GM23248 (cell line): ENCODE measurements at places on chromosomes 13 and 19.
A peak's percentile ranks its signal among the peaks of the same experiment; 100 is the strongest.

- no peak for DNase-seq
These were observed 2.9 kb upstream of the GPR18 start for GRCh38 chr13:99261059-99261458.

DNA sequence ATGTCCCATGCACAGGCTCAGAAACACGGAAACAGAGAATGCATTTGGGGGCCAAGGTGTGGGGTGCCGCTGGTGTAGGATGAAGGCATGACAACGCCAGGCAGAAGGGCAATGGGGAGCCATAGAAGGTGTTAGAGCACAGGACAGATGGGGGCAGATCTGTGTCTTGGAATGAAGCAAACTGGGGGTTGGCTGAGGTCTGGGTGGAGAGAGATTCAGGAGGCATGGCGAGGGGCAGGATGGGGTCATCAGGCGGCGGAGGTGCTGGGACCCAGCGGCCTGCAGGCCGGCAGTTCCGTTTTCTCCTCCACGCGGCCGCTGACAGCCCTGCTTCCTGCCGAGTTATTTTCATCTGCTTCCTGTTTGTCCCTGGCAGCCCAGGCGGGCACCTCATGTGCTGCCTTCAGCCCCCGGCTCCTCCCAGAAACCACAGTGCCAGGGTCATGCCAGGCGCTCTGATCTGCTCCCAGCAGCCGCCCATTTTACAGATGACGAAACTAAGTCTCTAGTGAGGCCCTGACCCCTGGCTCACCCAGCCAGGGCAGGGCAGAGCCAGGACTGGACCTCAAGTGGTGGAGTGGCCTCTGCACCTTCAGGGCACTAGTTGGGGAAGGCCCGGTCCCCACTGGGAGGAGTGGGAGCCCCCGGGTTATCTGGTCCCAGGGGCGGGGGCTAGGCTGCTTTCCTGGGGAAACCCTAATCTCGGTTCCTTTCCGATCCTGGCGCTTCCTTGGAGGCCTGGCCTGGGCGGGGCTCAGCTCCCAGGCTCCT, 2.2 kb downstream of the ARHGAP45 start:
- DNase-seq, result no peak

- no peak for DNase-seq
These were observed 641.6 kb upstream of the PCDH20 start for GRCh38 chr13:62057286-62057685.

- peak; percentile 59 for DNase-seq
These were observed 4.6 kb downstream of the KLF12 start for GRCh38 chr13:74129500-74130191.

- DNase-seq, result peak; percentile 89
These were observed at the start of gene MAP3K10 for GRCh38 chr19:40190891-40191835. Gene MAP3K10, plus strand, starts transcription at chr19:40191426. Its CDS starts 606 bp downstream, at chr19:40192032.

GRCh38 chr19:5948752-5949564, 29.0 kb downstream of the RANBP3 start:
- no peak for DNase-seq

DNA sequence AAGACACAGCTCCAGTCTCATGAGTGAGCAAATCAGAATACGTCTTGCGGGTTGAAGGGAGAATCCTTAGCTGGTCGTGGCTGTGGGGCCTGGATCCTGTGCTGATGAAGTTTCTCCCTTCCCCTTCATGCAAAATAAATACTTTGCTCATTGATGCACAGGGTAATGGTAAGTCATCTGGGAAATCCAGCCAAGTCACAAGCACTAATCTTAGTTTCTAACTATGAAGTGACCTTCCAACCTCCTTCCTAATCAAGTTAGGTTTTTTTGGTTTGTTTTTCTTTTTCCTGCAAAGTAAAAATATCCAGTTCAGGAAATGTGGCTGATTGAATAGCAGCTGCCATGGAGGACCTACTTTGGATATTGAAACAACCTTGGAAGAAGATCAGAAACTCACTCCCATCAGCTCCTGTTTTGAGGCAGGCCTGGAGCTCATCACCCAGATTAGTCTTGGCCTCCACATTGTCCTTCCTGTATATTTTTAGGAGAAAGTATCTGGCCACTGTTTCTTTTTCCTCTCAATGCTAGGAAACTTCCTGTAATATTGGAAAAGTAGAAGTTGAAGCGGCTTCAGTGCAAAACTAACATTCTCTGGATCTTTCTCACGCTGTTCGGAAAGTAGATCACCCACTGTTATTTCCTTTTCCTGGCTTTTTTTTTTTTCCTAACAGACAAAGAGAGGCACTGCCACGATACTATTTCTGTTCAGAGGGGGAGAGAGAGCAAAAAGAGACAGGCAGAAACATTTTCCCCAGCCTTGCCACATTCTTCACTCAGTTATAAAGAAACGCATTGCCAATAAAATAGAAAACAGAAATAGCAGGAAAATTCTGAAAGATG, 12.3 kb upstream of the ARL11 start:
- DNase-seq, result peak; percentile 18

GRCh38 chr13:23922005-23922932, 25.0 kb upstream of the C1QTNF9B start:
- peak; percentile 21 for DNase-seq

DNA sequence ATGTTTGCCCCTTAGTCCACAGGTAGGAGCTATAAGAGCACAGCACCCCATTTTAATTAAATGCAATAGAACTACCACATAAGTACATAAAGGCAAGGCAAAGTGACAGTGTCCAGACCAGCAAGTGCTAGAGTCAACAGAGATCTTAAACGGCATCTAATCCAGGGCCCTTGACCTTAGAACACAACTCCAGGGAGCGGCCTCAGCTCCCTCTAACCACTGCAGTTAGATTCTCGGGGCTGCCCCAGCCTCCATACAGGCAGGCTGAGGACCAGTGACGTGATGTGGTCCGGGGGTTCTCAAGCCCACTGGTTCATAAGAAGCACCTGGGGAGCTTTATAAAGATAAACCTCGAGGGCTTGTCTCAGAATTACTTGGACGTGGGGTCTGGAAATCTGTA, 10.0 kb upstream of the ATP12A start:
- no peak for DNase-seq

DNA sequence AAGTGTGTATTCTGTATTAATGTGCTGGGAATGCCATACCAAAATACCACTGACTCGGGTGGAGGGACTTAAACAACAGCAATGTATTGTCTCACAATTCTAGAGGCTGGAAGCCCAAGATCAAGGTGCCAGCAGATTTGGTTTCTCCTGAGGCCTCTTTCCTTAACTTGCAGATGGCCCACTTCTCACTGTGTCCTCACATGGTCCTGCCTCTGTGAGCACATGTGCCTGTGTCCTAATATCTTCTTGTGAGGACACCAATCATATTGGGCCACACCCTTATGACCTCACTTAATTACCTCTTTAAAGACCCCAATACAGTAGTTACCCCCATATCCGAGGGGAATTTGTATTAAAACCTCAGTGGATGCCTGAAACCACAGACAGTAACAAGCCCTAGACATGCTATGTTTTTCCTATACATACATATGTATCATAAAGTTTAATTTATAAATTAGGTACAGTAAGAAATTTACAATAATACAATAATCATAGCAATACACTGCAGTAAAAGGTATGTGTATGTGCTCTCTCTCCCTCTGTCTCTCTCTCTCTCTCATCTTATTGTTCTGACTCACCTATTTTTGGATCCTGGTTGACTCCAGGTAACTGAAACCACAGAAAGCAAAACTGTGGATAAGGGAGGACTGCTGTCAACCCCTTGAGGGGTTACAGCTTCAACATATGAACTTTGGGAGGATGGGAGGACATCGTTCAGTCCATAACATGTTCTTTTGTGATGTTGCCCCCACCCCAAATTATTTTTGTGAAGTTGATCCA, 174.3 kb downstream of the IRS2 start:
- DNase-seq, result no peak

GRCh38 chr13:19172007-19172646, 9.5 kb downstream of the TUBA3C start:
- DNase-seq, result no peak

DNA sequence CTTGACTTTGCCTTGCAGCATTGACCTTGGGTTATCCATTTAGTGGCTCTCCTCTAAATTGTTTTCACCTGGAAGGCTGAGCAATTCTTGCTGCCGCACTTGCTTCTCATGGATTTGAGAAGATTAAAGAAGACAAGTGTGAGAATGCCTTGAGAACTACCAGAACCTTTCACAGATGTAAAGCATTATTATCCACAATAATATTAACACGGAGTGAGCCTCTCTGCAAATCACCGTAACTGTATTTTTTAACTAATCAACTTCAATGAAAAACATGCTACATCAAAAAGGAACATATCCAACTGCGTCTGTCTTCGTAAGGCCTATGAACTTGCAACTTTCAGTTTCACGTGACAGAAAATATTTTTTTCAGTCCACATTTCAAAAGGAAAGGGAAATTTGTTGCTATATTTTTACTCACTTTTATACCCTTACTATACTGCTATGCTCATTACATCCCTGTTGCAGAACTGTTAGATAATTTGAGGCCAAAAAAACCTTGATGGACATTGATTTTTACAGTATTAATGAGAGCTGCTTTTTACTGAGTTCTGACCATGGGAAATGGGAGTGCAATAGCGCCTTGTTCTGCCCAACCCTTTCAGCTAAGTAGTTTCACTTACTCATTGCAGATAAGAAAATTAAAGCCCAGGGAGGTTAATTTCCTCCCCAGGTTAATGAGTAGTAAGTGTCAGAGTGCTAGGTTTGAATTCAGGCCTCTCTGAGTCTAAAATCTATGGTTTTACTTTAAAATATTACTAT, 93.8 kb upstream of the RAP2A start:
- DNase-seq, result no peak

DNA sequence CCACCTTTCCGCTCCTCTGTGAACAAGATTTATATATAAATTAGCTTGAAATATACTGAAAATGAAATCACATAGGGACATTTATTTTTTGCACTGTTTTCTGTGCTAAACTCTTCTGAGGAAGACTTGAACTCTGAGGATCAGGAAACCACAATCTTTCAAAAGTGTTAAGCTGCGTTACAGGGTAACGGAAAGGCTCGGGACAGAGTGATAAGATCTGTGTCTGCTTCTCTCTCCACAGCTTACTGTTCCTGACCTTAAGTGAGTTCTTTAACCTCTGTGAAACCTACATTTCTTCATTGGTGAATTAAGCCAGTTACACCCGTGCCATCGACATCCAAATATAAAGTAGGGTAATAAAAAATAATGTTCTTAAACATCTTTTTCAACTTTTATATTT, 38.9 kb downstream of the DACH1 start:
- no peak for DNase-seq

- peak; percentile 89 for DNase-seq
These were observed at the start of gene EHD2 for GRCh38 chr19:47713046-47714021. Gene EHD2, plus strand, starts transcription at chr19:47713422. Its CDS starts 3,191 bp downstream, at chr19:47716613.

- DNase-seq, result peak; percentile 67
These were observed 13.3 kb upstream of the LEUTX start for GRCh38 chr19:39765091-39766076.

GRCh38 chr19:49684251-49684982, 5.0 kb upstream of the ADM5 start:
- peak; percentile 47 for DNase-seq

GRCh38 chr19:48617146-48617937, 1.6 kb downstream of the RPL18 start:
- DNase-seq, result peak; percentile 58

- peak; percentile 48 for DNase-seq
These were observed 989 bp downstream of the NFILZ start for GRCh38 chr19:8631425-8631819.

DNA sequence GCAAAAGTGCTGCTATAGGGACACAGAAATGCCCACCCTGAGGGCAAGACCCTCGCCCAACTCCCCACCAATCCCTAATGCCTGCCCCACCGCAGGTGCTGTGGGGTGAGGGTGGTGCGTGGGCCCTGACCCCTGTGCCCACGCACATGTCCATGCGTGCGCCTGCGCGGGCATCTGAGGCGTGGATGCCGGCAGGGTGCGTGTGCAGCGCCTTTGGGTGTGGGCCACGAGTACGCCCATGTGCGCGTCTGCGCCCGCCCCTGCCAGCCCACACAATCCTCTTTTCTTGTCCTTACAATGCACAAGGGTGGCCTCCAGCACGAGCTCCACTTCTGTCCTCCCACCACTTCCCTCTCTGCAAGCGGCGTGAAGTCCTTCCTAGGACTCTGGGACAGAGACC, 14.3 kb downstream of the FUT6 start:
- no peak for DNase-seq

GRCh38 chr13:62483774-62484173, 1068.1 kb upstream of the PCDH20 start:
- no peak for DNase-seq

DNA sequence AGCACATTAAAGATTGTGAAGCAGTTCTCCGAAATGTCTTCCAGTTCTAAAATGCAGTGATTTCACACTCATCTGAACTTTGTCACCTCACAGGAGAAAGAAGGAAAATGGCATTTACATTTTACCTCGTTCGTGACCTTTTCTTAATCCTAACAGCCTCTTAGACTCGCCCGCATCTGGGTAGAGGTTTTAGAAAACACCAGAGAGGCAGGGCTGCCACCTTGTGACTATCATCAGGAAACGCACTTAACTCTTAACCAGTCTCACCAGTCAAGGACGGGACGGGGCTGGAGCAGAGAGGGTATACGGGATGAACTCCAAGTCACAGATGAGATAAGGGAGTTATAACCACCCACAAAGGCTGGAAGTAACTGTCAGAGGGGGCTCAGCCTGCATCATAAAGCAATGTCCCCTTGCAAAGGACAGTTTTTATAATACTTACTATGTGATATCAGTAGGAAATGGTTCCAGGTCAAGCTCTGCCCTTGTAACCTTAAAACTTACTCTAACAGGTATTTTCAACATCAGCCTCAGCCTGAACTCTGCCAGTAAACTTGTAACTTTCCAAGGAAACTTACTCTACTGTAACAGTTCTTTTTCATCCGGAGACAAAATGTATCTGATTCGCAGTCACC, 8.6 kb upstream of the CEACAM6 start:
- peak; percentile 74 for DNase-seq

DNA sequence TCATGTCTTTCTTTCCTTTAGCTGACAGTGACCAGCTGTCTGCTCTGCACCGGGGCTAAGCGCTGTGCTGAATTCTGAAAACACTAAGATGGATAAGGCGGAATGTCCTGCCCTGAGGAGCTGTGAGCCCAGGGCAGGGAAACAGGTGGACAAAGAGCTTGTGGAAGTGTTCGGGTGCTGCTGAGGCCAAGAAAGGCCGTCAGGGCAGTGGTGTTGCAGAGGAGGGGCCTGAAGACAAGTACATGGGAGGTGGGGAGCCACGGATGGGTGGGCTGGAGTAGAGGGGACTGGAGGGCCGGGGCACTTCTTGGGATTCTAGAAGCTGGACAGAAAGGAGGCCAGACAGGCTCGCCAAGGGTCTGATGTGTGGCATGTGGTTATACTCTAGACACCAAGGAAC, 66.2 kb upstream of the GPR183 start:
- DNase-seq, result no peak

- no peak for DNase-seq
These were observed 15.8 kb downstream of the GATAD2A start for GRCh38 chr19:19421299-19421696.

GRCh38 chr13:28819735-28820098, 422 bp upstream of the MTUS2 start:
- peak; percentile 64 for DNase-seq

DNA sequence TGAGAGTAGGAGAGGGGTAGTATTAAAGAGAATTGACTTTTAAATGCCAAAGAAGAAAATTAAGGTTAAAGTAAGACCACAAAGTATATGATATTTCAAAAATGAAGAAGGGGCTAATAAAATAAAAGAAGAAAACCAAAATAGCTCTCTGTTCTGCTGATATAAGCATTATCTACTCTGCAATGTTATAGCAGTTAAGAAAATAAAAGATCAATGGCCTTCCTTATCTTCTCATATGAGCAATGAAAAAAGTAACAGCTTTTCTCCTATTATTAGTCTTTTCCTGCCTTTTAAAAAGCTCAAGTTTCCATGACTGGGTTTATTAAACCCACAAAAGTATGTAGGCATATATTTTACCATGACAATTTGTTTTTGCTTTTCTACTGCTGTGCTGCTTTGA, 126.4 kb downstream of the TBC1D4 start:
- no peak for DNase-seq
